DMS53 (cell line): ENCODE measurements at places on chromosomes 11 and 22.

GRCh38 chr22:39524753-39525657 is 4.6 kb downstream of the ATF4 start:
- peak; percentile 50 for DNase-seq

GRCh38 chr11:17476317-17477083 is at the start of gene ABCC8:
ABCC8 (minus strand) TSS chr11:17476845; CDS start chr11:17476776, 69 bp downstream.
- peak; percentile 68 for DNase-seq

DNA sequence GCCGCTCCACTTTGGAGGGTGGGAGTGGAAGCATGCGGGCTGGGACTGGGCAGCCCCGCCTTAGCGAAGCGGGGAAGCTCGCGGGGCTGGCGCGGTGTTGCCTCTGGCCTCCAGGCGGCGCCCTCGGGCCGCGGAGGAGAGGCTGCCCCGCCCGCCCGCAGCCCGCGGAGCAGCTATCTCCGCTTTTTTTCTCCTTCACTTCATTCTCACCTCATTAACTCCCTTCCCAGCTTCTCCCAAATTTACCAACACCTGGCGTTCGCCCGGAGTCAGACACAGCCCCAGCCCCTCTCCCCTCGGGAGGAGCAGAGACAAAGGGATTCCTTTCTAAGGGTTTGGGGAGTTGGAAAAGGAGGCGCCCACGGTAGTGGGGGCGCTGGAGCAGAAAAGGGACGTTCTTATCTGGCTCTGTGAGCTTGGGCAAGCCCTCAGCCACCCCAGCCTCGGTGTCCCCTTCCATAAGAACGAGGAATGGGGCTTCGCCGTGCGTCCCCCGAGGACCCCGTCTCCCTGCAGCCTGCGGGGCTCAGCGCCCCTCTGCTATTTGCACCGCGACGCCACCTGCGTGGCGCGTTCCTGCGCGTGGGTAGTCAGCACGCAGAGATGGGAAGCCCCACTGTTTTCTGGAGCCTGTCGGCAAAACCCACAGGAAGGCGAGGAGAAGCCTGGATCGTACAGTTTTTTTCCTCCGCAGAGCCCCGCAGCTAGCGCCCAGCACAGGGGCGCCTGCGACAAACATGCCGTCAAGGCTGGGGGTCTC is 1.5 kb upstream of the WNT11 start:
- peak; percentile 97 for DNase-seq

- DNase-seq, result no peak
Measured at GRCh38 chr22:37627545-37627944, 11.9 kb upstream of the SH3BP1 start.

DNA sequence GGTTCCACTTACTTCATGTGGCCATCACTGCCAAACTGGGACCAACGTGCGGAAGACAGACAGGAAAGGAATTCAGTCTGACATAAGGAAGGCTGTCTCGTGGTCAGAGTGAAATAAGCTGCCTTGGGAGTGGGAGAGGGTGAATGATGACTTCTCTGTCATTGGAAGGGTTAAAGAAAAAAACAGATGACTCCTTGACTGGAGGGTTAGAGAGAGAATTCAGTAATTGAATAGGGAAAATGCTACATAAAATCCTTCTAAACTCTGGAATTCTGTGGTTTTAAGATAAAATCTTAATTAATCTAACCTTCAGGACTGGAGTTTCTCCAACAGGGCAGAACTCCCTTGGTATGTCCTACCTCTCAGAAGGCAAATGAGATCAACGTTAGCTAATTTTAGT is 33.8 kb downstream of the RAB30 start:
- DNase-seq, result no peak

- no peak for DNase-seq
Measured at GRCh38 chr11:128239306-128239705, 348.1 kb downstream of the ETS1 start.

DNA sequence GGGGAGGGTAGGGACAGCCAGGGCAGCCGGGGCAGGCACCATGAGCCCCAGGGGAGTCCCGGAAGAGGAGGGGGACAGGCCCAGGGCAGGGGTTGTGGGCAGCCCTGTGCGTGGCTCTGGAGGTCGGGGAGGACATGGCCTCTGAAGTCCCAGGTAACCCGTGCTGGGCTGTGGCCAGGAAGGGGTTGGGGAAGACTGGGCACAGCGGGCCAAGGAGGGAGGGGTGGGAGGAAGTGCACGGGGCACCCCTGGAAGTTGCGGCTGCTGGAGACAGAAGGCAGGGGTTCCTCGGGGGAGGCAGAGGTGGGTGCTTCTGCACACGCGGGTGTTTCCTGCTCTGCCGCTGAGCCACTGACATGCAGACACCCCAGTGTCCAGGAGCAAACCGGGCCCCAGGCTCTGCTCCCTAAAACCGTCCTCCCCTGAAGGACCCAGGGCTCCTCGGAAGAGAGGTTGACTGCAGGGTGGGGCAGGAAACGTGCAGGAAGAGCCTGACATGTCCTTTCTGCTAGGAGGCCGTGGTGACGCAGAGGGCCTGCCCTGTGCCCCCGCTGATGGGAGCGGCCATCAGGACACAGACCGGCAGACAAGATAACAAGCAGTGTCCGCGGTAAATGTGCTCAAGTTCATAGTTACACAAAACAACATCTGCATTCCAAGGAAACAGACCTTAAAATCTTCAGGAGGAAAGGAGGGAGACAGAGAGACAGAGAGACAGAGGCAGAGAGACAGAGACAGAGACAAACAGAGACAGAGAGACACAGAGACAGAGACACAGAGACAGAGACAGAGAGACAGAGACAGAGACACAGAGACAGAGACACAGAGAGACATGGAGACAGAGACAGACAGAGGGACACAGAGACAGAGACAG is 5.7 kb downstream of the TNNI2 start:
- DNase-seq, result no peak

- no peak for DNase-seq
Measured at GRCh38 chr22:20989323-20990138, 7.4 kb downstream of the LZTR1 start.

- DNase-seq, result peak; percentile 59
Measured at GRCh38 chr22:42313204-42313603, 42.8 kb upstream of the TCF20 start.

GRCh38 chr11:80084608-80085007 is 643.8 kb upstream of the TENM4 start:
- no peak for DNase-seq
